ENCODE measurements at places on chromosomes 2 and 18. TPM values are rescaled to one million over a fixed set of nuclear protein-coding genes. Genes with fewer than 3 reads are reported as not detected.

Gene HOXD1
- total RNA-seq = 0.59 TPM

GRCh38 chr2:42602218-42602875 lies 33.9 kb downstream of the MTA3 start:
- DNase-seq = no peak

Gene PPP1R1C
- total RNA-seq = 29.6 TPM

Gene CHCHD5
- total RNA-seq = 24.9 TPM

DNA sequence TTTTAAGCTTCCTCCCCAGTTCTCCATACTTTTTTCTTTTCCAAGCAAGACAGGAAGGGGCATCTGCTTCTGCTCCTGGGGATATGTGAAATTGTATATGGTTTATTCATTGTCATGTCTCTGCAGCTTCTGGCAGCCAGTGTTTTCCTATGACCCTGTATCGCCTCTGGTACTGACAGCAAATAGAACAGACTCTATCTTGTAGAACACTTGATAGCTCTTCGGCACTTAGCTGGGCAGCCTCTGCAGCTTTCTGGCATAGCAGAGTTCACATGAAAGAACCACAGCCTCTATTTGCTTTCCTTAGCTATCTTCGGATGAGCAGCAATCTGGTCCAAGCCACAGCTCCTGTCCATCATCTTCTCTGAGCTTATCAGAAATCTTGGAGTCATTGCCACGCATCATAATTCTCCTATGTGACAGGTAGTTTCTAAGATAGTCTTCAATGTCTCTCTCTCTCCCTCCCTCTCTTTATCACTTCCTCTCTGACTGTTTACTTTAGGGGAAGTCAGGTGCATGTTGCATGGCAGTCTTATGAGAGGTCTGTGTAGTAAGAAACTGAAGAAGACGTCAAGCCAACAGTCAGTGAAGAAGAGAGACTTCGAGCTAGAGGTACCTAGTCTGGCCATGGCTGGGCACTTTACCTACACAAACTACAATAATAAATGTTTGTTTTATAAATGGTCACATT lies 627.7 kb upstream of the CDH2 start:
- DNase-seq = no peak

Gene VPS4B
- total RNA-seq = 22.4 TPM

DNA sequence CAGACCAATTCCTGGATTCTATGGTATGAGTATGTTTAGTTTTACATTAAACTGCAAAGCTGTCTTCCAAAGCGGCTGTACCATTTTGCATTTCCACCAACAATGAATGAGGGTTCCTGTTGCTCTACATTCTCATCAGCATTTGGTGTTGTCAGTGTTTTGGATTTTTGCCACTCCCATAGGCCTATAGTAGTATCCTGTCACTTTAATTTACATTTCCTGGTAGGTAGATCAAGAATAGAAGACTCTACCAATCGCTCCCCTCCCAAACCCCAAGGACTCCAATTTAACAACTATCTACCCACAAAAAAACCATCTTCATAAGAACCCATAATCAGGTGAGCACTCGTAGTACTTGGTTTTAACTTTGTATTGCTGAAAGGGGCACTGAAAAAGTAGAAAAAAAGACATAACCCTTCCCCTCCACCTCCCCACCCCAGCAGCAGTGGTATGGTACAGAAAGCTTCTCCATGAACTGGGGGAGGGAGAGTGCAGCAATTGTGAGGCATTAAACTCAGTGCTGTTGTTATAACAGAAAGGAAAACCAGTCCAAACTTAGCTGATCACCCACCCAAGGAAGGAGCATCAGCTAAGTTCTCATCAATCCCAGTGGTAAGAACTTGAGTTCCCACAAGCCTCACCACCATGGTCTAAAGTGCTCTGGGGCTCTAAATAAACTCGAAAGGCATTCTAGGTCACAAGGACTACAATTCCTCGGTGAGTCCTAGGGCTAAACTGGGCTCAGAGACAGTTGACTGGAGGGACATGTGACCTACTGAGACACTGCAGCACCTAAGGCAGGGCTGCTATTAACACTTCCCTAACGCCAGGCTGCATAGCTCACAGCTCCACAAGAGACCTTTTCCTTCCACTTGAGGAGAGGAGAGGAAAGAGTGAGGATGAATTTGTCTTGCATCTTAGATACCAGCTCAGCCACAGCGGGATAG lies 35.5 kb upstream of the CYTIP start:
- no peak for DNase-seq

DNA sequence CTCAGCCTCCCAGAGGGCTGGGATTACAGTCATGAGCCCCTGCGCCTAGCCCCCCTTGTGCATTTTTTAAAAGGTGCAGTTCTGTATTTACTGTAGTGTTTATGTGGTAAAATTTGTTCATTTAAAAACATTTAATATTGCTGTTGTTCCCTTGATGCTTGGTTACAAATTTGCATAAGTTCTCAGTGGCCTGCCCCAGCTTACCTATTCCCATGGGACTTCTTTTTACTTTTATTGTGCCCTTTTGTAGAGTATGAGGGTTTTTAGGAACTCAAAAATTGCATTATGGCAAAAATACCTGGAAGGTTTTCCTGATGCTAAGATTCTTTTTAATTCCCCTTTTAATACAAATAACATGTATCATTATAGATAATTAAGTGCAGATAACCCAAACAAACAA lies 63.0 kb downstream of the DGKD start:
- no peak for DNase-seq

DNA sequence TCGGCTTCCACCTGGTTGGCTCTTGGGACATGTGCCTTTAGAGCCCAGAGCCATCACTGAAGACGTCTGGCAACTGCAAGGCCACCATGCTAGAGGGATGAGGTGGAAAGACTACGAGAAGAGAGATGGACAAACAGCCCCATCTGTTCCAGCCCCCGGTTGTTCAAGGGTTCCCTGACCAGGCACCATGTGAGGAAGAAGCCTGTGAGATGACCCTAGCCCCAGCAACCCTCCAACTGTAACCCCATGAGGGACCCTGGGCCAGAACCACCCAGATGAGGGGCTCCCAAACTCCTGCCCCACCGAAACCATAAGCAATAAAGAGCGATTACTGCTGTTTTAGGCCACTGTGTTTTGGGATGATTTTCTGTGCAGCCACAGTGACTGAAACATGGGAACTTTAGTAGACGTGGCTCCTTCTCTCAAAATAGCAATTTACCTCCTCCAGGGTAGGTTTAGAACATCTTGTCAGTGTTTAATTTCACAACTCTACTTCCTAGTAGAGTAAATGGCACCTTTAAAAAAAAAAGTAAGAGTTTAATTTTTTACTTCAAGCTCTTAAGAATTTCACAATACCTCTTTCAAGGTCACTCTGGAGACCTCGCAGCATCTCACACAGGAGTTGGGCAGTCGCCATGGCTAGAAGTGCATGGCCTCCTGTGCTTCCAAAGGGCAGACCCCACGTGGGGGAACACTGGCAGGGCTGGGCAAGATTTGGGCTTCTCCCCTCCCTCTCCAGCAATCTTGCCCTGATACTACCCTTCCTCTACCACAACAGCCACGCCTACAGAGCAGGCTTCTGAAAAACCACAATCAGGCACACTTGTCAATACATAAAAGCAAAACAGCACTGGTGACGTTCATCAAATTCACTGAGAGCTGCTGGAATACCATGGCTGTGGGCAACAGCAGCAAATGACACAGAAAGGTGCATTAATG lies 48.8 kb downstream of the TMEM163 start:
- DNase-seq = no peak

DNA sequence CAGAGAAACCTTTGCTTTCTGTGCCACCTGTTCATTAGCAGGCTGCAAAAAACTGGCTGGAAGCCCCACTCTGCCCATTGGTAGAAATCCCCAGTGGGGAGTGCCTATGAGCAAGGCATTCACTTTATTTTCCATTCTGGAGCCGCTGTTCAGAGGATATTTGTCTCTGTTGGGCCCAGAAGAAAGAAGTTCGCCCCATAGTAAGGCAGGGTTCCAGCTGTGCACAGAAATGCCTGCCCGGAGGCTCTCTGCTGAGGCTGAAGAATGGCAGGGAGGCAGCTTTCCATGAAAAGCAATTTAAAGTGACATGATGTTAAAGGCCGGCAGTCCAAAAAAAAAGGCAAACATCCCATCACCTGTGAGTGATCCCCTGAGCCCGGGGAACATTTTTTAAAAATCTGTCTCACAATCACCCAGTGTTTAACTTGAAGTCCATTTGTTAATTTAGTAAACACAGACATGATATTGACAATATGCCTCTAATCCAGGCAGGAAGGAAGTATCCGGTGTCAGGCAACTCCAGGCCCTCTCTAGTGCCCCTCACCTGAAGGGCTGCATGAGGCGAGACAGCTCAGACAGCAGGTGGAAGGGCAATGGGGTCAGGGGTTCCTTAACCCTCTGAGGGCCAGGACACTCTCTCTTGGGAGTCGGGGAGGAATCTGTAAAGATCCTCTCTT lies 265.1 kb upstream of the SIX2 start:
- DNase-seq = no peak

GRCh38 chr2:102262216-102263129 lies 48.9 kb upstream of the IL1RL1 start:
- DNase-seq = no peak

Gene CCDC178
- 0.27 TPM for total RNA-seq

DNA sequence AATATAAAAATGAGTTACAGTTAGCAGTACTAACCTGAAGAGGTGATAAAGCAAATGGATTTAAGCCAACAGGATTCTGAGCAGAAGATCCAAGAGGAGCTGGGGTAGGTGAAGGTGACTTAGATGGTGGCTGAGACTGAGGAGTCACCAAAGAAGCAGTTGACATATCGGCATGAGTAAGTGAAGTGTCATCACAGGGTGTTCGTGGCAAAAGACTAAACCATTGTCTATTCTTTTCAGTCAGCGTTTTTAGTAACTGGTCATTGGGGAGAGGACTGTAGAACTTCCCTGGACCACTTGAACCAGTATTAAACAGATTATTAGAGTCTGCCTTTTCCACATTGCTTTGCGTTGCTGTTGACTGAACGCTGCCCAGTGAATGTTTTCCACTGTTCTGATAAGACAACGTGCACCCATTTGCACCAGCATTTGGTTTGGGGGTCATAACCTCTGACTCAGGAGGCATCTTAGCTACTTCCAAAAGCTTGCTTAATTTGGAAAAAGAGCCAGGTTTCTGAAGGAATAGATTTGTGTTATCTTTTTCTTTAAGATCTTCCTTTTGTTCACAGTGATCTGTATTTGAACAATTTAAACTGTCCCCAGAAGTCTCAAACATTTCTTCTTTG lies 63.3 kb upstream of the WDSUB1 start:
- no peak for DNase-seq

DNA sequence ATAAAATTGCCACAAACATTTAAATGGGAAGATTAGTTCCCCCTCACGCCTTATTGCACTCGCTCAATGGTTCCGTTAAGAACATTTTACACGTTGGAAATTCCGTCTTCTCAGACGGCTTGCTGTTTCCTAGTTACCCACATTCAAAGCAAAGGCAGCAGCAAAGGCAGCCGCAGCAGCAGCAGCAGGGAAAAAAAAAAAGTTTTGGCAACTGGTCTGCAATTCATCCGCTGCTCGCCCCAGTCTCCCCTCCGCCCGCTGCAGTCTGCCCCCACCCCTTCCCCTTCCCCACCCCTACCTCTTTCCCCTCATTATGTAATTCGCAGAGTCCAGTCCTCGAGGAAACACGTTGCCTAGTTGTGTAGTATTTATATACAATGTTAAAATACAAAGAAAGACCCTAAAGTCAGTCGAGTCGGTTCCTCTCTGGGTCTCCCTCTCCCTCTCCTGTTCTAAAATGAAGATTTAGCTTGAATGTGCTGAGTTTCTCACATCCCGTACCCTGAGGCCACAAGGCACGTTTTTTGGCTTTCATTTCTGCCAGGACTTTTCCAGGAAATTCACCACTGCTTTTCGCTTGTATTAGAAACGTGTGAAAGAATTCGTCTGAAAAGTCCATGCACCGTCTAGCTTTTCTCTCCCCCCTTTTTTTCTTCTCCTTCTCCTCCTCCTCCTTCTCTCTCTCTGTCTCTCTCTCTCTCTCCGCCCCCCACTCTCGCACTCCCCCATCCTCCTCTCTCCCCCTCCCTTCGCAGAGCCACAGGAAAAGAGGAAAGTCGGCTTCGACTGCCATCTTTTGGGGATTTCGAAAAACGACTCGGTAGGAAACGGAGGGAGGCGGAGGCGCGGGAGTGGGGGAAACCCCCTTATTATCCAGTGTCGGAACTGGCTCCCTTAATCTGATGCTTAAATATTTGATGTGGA lies 140.0 kb downstream of the MEIS1 start:
- DNase-seq = no peak

Gene MEP1B
- 0.13 TPM for total RNA-seq

DNA sequence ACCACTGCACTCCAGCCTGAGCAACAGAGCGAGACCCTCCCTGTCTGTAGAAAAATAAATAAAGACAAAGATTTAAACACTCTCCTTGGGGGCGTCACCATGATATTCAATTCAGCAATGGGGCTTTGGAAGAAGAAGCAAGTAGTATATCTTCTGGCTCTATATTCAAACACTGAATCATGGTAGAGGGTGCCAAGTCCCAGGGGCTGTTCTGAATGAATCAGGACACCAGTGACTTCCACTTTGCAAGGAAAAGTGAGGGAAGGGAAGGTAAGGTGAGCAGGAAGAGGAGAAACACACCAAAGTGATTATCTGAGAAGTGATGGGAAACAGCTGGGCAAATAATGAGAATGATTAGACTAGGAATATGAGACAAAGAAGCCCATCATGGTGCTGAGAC lies 80.5 kb downstream of the AAK1 start:
- DNase-seq = no peak

- no peak for DNase-seq
Measured at GRCh38 chr2:174753038-174753633, 11.1 kb downstream of the CHRNA1 start.

DNA sequence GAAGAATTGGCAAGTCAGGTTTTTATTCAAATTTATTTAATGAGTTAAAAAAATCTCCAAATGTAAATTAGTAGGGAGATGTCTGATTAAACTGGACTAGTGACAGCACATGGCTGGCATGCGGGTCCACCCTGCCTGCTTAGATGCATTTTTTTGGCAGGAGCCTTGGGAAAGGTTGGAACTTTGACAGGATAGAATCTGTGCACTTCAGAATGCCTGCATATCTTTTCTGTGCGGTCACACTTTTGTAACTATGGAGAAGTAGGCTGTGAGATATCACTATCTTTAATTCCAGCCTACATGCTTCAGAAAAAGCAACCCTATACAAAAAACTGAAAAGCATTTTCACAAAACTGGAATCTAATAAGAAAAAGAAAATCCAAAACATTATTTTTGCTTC lies 317.8 kb downstream of the MBD2 start:
- DNase-seq = peak; percentile 75

DNA sequence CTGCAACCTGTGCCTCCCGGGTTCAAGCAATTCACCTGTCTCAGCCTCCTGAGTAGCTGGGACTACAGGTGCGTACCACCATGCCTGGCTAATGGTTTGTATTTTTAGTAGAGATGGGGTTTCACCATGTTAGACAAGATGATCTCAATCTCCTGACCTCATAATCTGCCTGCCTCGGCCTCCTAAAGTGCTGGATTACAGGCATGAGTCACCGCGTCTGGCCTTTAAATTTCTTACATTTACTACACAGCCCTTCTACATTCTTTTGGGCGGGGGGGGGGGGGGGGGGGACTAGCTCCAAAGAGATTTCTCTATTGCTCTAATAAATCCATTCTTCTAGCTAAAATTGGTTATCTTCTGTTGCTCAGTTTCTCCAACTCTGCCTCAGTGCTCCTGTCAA lies 964.9 kb upstream of the ACVR2A start:
- DNase-seq = no peak

Gene RNF152
- 10.2 TPM for total RNA-seq

Gene CNGA3
- not detected for total RNA-seq

Measured in cardiac septum (tissue), 1 donor.